ENCODE measurements at places on chromosomes 3 and 15.

GRCh38 chr3:149271669-149272068, 50.0 kb upstream of the CP start:
- DNase-seq = no peak

DNA sequence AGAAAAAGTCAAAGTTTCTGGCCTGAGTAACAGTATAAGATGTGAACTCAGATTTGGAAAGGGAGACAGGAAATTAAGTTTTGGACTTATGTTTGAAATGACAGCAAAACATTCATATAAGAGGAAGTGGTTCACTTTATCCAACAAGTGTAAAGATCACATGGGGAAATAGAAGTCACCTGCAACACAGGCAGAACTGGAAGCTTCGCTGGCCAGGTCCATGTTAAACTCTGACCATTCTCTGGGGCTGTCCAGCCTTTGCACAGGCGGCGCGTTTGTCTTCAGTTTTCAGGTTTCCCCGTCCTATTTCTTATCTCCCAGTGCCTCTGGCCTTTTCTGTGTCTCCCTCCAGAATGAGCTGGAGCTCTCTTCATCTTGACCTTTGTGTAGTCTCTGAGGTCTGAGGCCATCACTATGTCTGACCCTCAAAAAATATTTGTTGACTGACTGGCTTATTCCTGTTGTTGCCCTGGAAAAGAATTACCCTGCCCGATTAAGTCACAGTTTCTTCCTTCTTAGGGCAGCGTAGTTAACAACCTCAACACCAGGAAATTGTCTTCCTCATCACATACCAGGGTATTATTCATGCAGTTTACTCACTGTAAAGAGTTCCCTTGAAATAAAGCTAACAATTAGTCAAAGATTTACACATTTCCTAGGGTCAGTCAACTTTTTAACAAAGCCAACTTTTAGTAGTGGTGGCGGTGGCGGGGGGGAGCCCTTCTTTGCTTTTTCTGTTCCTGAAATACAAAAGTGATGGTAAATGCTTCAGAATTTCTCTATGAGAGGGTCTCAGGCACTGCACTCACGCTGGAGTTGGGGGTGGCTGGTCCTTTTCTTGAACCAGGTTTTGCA, 959 bp upstream of the RASA2 start:
- peak; percentile 25 for DNase-seq

GRCh38 chr15:98586066-98586465, 62.3 kb upstream of the IGF1R start:
- DNase-seq = no peak

- no peak for DNase-seq
These were observed 19.4 kb downstream of the DHX36 start for GRCh38 chr3:154304936-154305335.

GRCh38 chr3:147397875-147398812, 8.2 kb downstream of the ZIC4 start:
- no peak for DNase-seq

- no peak for DNase-seq
These were observed 388.3 kb upstream of the IL12A start for GRCh38 chr3:159600291-159600690.

- DNase-seq = peak; percentile 20
These were observed 31.9 kb downstream of the TNK2 start for GRCh38 chr3:195876297-195877064.

DNA sequence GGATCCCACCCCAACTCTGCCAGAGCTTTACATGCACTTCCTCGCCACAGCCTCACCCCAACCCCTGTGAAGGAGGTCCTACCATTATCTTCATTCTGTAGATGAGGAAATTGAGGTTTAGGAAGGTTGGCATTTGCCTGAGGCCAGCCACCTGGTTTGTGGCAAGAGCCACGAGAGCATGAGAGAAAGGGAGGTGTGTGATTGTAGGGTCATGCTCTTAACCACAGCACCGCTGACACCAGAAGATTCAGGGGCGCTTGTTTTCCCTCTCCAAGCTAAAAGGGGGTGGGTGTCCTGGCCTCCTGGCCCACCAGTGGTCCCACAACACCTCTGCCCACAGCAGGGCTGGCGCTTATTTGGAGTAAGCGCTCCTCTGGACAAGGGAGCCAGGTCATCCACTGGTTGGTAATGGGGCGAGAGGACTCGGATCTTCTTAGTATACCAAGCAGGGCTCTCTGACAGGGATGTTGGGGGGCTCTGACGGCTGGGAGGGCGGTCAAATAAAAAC, 691 bp downstream of the RHCG start:
- DNase-seq = no peak

GRCh38 chr3:120481081-120481480, 30.3 kb upstream of the FSTL1 start:
- DNase-seq = no peak

- no peak for DNase-seq
These were observed 19.4 kb upstream of the SKOR1 start for GRCh38 chr15:67805666-67806516.

DNA sequence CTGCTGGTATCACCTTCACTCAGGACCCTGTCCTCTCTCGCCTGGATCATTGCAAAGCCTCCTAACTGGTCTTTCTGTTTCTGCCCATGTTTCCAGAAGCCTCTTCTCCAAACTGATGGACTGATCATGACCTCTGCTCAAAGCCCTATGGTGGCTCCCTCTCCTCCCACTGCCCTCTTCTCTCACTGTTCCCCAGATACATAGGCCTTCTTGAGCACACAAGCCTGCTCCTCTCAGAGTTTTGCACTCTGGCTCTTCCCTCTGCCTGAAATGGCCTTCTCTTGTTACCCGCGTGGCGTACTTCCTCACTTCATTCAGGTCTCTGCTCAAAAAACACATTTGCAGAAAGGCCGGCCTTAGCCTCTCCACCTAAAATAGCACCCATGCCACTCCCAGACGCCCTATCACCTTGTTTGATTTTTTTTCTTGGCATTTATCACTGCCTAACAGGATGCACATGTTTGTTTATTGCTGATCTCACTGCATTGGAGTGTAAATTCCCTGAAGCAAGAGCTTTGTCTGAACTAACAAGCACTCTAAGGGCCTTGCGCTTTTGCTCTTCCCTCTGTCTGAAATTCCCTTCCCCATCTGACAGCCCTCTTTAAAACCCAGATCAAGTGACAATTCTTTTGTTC, 1.4 kb upstream of the ETFA start:
- DNase-seq = no peak

DNA sequence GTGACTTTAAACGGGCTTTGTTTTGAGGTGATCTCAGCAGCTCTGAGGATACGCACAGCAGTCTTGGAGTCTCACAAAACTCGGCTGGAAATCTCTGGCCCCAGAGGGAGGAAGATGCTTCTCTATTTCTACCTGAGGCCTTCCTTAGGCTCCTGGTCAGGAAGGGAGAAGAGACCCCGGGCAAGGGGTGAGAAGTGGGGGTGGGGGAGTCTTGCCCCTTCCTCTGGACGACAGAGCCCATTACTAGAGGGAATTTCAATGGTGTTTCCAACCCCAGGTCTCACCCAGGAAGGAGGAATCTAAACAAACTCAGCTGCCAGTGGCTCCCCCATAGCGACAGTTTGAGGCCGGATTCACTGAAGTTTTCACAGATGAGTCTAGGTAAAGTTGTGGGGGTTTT, 37.4 kb upstream of the PCSK6 start:
- DNase-seq = no peak

DNA sequence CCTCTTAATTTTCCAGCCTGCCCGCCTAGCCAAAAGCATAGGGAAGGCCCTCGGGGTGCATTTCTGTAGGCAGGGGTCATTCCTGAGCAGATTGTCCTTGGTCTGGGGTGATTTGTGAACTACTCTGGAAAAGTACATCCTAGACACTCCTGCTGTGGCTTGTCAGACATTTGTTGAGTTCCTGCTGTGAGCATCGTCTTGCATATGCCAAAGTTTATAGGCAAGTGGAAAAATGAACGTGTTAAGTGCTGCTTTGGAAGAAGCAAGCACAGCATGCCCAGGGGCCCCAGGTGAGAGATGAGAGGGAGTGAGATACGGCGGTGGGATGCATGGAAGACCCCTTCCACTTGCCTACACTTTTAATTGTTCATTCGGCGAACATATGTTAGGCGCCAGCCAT, 237.7 kb upstream of the ST8SIA2 start:
- DNase-seq = no peak

DNA sequence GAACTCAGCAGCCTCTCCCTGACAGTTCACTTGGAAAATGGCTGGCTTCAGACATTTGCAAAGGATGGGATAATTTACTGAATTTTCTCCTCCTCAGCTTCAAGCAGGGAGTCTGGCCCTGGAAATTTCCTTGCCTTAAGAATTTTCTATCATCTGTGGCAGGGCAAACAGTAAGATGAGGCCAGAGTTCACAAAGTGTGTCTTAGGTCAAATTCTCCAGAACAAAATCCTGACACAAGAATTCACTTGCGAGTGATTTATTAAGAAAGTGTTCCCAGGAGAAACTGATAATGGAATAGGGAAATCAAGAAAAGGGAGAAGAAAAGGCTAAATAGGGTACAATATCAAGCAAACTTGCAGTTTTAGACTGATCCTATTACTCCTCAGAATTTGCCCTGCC, 55.3 kb downstream of the SNTN start:
- no peak for DNase-seq

DNA sequence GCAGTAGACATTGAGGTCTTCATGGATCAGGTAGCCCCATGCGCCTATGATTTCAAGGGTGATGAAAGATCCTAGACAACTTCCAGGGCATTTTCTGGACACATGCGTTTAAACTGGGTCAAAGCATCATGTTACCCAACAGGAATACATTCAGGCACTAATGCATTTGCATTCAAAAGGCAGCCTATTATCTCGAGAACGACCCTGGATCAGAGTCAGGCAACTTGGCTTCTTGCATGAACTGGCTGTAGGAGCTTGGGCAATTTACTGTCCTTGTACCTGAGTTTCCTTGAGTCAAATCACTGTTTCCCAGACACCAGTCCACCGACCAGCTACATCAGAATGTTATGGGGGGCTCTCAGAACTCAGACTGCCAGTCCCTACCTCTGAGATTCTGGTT, 51.5 kb upstream of the CHST2 start:
- DNase-seq = no peak

- no peak for DNase-seq
These were observed 60.7 kb downstream of the TIMP4 start for GRCh38 chr3:12097971-12098370.

DNA sequence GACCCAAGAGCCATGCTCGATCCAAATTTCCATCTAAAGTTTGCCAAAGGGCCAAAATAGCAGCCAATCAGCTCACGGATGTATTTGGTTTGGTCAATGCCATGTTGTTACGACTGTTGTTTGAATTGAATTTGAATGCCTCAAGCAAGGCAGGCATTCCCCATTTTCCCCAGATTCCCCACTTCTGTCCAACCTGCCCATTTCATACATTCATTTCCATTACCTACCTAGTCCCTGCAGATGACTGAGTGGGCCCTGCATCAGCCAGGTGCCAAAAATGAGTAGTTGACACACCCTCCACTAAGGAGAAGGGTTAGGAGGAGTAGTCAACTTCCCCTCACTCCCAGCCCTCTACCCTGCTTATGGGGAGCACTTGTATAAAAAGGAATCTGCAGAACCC, 51.7 kb downstream of the ANXA2 start:
- no peak for DNase-seq

GRCh38 chr3:50534681-50535330, 31.4 kb upstream of the CACNA2D2 start:
- no peak for DNase-seq

DNA sequence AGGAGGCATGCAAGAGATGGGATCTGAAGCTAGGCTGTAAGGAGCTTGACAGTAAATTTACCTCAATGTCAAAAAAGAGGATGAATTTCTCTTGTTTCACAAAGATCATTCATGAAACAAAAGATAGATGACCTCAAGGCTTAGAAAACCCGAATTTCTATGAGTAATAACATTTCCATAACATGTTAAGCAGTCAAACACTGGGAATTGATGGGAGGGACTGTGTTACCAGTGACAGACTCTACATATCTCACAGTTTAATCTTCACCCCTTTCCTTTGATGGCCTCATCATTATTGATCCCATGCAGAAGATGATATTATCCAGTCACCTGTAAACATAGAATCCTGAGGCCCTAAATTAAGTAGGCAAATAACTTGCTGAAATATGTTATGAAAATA, 53.5 kb upstream of the VGLL3 start:
- no peak for DNase-seq

DNA sequence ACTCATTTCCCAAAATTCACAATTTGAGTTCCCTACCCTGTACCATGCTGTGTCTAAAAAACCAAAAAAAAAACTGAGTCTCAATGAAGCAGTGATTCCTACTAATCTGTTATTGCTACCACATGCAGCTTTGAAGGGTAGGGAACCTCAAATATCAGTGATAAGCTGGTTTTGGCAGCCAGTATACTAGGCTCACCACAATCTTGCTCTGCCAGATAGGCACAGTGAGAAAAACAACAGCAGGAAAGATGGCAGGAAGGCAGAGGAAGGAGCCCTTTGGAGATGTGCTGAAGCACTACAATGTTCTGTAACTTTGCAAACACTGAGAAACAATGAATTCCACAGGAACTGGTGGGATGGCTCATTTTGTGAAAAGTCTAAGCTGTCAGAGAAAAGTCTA, 96.9 kb upstream of the UBP1 start:
- DNase-seq = no peak

DNA sequence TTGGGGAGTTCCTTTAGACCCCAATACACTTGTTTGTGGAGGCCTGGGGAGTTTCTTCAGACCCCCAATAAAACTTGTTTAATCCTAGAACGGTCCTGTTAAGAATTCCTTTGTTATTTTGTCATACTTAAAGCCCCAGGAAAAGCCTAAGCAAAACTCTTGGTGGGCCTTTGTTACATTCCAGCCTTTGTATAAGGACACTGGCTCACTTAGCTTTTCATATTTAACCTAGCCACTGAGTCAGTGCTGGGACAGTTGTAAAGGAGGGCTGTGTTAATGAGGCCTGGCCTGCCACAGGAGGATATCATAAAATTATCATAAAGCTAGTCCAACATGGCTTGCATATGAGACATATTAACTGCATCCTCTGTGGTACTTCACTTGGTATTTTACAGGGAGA, 760.1 kb downstream of the ZNF385D start:
- DNase-seq = no peak

DNA sequence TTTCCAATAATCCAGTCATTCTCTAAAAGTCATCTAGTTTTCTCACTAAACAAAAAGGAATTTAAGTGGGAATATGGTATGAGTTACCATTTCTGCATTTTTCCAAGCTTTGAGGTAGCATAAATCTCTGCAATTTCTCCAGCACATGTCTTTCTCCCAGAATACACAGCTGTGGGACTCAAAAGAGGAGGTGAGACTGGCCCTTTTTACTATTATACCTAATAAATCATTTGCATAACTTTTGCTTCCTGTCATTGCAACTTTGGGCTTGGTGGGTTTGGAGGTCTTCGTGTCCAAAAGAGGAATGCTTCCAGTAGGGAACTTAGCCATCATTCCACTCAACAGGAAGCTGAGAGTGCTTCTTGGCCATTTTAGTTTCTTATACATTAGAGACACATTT, 94.8 kb downstream of the FMN1 start:
- DNase-seq = no peak

DNA sequence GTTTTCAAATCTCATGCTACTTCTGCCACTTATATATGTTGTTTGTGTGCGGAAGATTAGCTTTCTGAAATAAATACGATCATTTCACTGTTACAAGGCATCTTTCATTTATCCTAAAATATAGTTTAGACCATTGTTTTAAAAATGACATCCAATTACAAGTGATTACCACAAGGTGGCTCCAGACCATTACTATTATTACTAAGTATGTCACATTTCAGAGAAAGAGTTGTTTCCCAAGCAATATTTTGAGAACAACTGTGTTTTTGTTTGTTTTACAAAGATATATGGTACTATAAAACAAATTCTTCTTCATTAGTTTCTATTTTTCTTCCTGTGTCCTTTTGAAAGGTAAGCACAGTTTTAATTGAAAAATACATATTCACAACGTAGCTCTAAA, 136.0 kb upstream of the RAP2B start:
- no peak for DNase-seq

GRCh38 chr3:68173012-68173634, 518.7 kb upstream of the SUCLG2 start:
- DNase-seq = no peak

All from stimulated activated CD4-positive, alpha-beta T cell treated with anti-CD3 and anti-CD28 coated beads, Interleukin-4, amount 100 ng/mL, for 24 hours (primary cell).